Lung (tissue), 17 donors: ENCODE measurements at places on chromosomes 3 and 15.

GRCh38 chr3:196632046-196632751 is 7.3 kb upstream of the NRROS start:
- DNase-seq, result peak; percentile 86

GRCh38 chr3:141331377-141332318 is 36.7 kb upstream of the ZBTB38 start:
- no peak for DNase-seq

GRCh38 chr3:56899851-56900250 is 98.1 kb upstream of the ARHGEF3 start:
- DNase-seq, result no peak

GRCh38 chr3:138799822-138800221 is 34.9 kb downstream of the PIK3CB start:
- DNase-seq, result no peak

- peak; percentile 40 for DNase-seq
Observed at GRCh38 chr3:42749753-42750231, 23.3 kb downstream of the CCDC13 start.

GRCh38 chr3:161372321-161373260 is 1.3 kb upstream of the SPTSSB start:
- peak; percentile 15 for DNase-seq

DNA sequence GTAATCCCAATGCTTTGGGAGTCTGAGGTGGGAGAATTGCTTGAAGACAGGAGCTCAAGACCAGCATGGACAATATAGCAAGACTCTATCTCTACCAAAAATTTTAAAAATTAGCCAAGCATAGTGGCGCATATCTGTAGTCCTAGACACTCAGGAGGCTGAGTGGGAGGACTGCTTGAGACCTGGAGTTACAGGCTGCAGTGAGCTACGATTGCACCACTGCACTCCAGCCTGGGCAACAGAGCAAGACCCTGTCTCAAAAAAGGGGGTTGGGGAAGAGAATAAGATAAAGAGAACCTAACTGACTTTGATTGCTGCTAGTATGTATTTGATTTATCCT is 755 bp downstream of the CD200R1 start:
- DNase-seq, result no peak

DNA sequence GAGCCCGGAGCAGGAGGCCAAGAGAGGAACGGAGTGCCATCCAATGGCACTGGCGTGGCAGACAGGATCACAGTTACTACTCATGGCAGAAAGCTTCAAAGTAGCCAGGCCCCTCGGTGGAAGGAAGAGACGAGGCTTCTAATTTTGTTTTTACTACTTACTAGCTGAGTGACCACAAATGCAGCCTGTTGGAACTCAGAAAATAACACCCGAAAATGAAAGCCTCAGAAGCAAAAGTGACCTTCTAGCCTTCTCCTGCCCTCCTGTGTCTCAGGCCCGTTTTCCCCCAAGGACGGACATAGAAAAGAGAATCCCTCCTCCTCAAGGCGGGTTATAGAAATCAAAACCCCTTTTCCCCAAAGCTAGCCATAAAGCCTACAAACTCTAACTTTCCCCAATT is 9.9 kb upstream of the STRA6 start:
- DNase-seq, result no peak

DNA sequence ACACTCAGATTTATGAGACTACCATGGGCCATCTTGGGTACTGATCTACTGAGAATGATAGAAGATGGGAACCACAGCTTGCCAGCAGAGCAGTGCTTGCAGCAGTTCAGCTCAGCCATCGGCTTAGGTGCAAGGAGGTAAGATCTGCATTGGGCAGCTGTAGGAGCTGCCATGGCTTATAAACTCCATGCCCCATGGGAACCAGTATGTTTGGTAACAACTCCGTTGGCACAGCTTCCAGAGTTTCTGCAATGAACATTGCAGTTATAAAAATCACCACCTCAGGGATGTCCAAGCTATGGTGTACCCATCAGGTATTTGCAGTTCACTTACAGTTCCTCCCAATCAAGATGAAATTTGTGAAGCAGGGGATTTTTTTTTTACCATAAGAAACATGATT is 299.1 kb upstream of the ROPN1 start:
- no peak for DNase-seq

DNA sequence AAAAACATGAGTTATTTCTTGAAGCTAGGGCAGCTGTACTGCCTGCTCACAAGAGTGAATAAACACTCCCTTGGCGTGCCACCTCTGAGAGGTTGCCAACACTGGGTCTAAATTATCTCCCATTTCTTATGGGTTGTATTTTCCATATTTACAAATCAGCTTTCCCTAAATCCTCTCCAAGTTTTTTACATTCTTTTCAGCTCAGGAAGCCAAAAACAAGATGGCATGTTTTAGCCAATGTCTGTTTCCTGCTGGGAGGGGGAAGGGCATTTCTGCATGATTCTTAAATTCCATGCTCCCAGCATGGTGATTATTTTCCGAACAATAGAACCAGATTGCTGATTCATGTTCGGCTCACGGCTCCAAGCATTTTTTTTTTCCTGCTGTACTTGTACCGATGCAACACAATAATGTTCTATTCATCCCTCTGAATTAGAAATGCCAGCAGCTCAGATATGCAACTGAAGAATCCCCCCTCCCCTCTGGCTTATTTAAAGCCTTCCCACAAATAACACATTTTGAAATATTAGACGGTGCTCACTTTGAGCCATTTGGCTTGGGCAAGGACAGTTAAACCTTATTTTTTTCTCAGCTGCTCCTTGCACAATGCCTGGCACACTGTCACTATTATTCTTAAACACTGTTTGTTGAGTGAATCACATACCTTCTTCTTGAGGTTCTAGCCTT is 252.5 kb downstream of the THRB start:
- peak; percentile 29 for DNase-seq

DNA sequence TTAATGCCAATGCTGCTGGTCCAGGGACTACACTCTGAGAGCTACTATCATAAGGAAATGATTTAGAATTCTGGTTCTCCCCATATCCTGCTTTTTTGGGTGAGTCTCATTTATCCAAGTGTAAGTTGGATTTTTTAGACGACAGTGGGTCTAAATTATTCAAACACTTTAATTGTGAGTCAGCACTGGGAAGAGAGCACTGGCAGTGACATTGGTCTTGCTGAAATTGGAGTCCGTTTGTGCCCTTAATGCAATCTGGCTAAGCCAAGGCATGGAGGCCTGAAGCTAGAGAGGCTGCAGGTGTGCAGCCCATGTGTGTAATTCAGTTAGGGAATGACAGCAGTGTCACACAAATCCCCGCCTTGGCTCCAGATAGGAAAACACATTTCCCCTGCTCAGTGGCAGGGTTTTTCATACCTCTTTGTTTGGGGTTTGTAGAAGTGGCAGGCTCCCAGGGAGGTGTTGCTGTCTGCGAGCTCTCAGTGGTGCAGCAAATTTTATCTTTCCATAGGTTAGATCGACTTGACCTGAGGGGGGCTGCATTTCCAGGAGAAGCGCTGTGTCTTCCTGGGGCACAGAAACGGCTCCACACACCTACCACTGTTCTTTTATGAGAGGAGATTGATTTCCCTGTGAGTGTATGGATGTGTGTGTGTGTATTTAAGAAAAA is 197.7 kb downstream of the CD47 start:
- DNase-seq, result no peak

DNA sequence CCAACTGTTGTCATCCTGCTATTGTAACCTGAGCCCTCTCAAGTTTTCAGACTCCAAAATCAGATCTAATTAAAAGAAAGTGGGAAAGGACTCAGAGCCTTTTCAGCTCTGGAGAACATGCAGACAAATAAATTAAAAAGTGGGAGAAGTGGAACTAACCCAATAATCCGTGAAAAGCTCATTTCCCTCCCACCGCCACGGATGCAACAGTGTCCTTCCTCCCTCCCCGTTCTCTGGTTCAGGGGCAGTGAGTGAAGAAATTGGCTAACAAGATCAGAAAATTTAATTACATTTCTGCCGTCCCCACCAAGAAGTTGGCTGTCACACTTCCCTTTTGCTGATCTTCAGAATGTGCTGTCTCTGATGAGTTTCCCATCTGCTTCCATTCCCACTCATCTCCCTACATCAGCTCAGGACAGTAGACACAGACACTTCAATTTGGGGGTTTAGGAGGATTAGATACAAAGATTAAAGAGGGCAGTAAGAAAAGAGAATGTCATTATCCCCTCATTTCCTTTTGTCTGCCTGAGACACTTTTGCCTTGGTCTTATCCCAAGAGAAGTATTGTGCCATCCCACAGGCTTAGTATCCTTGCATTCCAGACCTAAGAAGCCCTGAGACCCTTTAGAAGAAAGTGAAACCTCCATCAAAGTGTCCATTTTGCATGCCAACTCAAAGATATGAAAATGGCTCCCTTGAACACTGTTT is 335.7 kb upstream of the PPP2R3A start:
- DNase-seq, result no peak

DNA sequence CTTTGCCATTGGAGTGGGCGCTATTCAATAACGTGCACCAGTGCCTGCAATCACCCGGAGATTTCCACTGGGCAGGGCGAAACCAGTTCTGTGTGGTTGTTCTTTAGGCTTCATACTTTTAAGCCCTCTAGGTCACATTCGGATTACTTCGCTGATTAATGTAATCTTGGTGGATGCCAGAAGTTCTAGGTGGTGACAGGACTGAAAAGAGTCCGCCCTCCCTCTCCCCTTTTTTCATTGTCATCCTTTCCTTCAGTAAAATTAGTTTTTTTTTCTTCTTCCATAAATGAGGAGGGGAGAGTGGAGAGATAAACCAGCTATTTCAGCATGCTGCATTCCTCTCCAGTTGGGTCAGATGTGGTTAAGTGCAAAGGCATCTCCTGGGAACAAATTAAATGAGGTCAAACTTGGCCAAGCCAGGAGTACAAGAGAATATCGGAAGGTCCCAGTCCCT is 2.3 kb upstream of the SLC2A2 start:
- DNase-seq, result no peak
